ENCODE measurements at places on chromosomes 5 and 9. TPM values are rescaled to one million over a fixed set of nuclear protein-coding genes. Genes with fewer than 3 reads are reported as not detected.

TAF11L10 gene
- total RNA-seq: not detected

CRHBP gene
- total RNA-seq: 0.27 TPM

DNA sequence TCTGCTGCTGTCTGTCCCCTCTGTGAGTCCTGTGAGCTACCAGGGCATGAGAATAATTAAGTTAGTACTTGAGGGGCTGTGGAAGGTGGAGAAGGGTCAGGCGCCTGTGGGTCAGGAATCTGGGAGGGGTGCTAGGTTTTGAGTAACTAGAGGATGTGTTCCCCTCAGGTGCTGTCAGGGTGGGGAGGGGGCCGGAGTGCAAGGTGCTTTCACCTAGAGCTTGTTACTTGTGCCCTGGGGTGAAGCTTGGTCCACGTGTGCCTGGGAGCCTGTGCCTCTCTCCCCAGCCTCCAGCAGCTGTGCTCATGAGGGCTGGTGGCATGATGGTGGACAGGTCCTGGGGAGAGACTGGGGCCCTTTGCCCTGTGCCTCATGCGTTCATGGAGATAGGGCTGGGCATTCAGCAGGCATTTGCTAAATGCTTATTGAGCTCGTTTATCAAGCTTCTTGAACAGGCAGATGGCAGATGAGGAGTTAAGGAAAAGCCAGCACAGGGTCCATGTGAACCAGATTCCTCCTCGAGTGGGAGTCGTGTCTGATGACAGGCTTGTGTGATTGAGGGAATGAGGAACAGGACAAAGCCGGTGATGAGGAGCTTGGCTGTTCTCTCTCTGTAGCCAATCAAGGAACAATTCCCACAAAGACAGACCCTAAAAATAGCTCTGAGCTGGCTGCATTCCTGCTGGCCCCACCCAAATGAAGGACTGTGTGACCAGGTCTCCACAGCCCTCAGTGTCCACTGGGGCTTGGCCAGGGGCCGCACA lies 40.9 kb downstream of the CACNA1B start:
- DNase-seq: no peak

- DNase-seq: no peak
These were observed 12.8 kb upstream of the TNFAIP8 start for GRCh38 chr5:119343052-119343451.

DNA sequence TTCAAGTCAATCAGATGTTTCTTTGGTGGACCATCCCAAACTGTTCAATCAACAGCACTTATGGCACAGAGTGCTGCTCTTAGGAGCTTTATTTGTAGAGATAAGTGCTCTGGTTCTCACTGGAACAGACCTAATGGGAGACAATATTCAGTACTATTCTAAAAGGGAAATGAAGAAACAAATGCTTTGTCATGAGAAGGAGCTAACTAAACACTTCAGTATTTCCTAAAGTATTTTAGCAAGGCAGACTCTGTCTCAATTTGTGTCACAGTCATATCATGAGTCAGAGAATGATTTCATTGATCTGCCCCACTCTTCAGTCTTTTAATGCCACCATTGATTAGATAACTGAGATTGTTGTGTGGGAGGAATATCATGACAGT lies 175.3 kb downstream of the SLF1 start:
- no peak for DNase-seq
